Diencephalon (tissue), 1 donor: ENCODE measurements at places on chromosomes 4 and X. TPM values are rescaled to one million over a fixed set of nuclear protein-coding genes. Genes with fewer than 3 reads are reported as not detected.

ASMTL gene
- 25.4 TPM for total RNA-seq

CCSER1 gene
- 155 TPM for total RNA-seq

SLC9A7 gene
- 81.0 TPM for total RNA-seq

UGT2B17 gene
- not detected for total RNA-seq

COX7B2 gene
- not detected for total RNA-seq

SSX3 gene
- total RNA-seq = not detected

SATL1 gene
- 2.5 TPM for total RNA-seq

AFF2 gene
- total RNA-seq = 126 TPM

BGN gene
- total RNA-seq = 7.6 TPM

IL9R gene
- total RNA-seq = not detected

SOWAHB gene
- 0.92 TPM for total RNA-seq

MAGEA2 gene
- total RNA-seq = not detected

QRFPR gene
- 8.8 TPM for total RNA-seq

PNMA3 gene
- 25.1 TPM for total RNA-seq

FANCB gene
- total RNA-seq = 11.3 TPM

AWAT2 gene
- total RNA-seq = not detected
